ENCODE measurements at places on chromosomes 6 and 20. TPM values are rescaled to one million over a fixed set of nuclear protein-coding genes. Genes with fewer than 3 reads are reported as not detected.

Gene SLC35D3
- total RNA-seq = 0.14 TPM

Gene C6orf141
- total RNA-seq = 0.72 TPM

Gene VGLL2
- total RNA-seq = not detected

Gene ARFGEF3
- total RNA-seq = 0.22 TPM

Gene SLC4A11
- total RNA-seq = 2.2 TPM

Gene C6orf58
- not detected for total RNA-seq

Gene OR2H2
- total RNA-seq = not detected

Gene HLA-DRB1
- 0.14 TPM for total RNA-seq

Gene ATP6V1G2
- total RNA-seq = 1.5 TPM

Gene PPP1R16B
- total RNA-seq = not detected

Gene TGM3
- not detected for total RNA-seq

Gene RALY
- 81.4 TPM for total RNA-seq

Gene VWA7
- total RNA-seq = 0.14 TPM

Gene TFEB
- total RNA-seq = 6.2 TPM

Gene KHDC1L
- total RNA-seq = not detected

Gene PROCR
- 48.8 TPM for total RNA-seq

Gene BPI
- not detected for total RNA-seq

Gene OPRM1
- not detected for total RNA-seq

Gene DACT2
- total RNA-seq = 0.88 TPM

Gene TUBB2B
- total RNA-seq = 1.5 TPM

Gene TMC2
- total RNA-seq = not detected

Gene OXT
- not detected for total RNA-seq

Gene TFAP2A
- total RNA-seq = 0.22 TPM

Gene LY6G6C
- not detected for total RNA-seq

Gene FOXQ1
- total RNA-seq = 5.0 TPM

Gene SLC17A1
- total RNA-seq = not detected

Gene CSNK2B
- 356 TPM for total RNA-seq

Gene TENT5A
- 64.1 TPM for total RNA-seq

Gene CCN6
- total RNA-seq = not detected

Gene ELOVL2
- 0.43 TPM for total RNA-seq

Gene ZC3H12D
- 0.14 TPM for total RNA-seq

Gene ARMC2
- 0.88 TPM for total RNA-seq

Gene DEFB119
- not detected for total RNA-seq

Gene VNN1
- total RNA-seq = 0.57 TPM

Gene L3MBTL1
- total RNA-seq = 4.2 TPM

Gene RAB32
- total RNA-seq = 64.6 TPM

Gene SLC35B3
- 25.1 TPM for total RNA-seq

Gene FNDC11
- total RNA-seq = 0.43 TPM

Gene OR12D3
- total RNA-seq = not detected

Gene LGSN
- not detected for total RNA-seq
